ENCODE measurements at places on chromosomes 7 and 10.

- DNase-seq, result no peak
Measured at GRCh38 chr10:86868353-86868752, 89.1 kb downstream of the MMRN2 start.

- DNase-seq, result no peak
Measured at GRCh38 chr7:5854738-5855137, 25.9 kb upstream of the OCM start.

DNA sequence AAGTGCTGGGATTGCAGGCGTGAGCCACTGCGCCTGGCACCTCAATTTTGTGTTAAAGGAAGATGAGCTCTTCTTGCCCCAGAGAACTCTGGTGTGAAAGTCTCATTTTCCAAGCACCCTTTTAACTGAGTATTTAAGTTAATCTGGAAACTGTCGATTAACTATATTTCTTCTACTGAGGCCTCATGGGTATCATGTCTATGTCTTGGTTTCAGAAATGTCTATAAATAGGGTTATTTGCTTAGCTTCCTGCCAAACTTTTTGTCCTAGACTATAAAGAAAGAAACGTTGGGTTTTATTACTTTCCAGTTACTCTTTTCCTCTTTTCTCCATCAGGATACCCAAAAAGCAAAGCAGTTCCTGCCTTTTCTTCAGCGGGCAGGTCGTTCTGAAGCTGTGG lies 102.4 kb downstream of the LRRC4 start:
- no peak for DNase-seq

DNA sequence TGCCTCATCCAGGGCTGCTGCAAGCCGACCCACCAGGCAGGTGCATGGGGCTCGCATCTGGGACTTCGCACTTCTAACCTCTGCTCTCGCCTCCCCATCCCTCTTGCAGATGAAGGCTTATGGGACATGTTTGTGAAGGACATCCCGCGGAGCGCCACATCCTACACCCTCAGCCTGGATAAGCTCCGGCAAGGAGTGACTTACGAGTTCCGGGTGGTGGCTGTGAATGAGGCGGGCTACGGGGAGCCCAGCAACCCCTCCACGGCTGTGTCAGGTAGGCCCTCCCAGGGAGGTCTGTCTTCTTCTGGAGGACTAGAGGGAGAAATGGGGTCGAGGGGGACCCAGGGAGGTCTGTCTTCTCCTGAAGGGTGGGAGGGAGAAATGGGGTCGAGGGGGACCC lies 448.9 kb upstream of the FOXK1 start:
- no peak for DNase-seq

DNA sequence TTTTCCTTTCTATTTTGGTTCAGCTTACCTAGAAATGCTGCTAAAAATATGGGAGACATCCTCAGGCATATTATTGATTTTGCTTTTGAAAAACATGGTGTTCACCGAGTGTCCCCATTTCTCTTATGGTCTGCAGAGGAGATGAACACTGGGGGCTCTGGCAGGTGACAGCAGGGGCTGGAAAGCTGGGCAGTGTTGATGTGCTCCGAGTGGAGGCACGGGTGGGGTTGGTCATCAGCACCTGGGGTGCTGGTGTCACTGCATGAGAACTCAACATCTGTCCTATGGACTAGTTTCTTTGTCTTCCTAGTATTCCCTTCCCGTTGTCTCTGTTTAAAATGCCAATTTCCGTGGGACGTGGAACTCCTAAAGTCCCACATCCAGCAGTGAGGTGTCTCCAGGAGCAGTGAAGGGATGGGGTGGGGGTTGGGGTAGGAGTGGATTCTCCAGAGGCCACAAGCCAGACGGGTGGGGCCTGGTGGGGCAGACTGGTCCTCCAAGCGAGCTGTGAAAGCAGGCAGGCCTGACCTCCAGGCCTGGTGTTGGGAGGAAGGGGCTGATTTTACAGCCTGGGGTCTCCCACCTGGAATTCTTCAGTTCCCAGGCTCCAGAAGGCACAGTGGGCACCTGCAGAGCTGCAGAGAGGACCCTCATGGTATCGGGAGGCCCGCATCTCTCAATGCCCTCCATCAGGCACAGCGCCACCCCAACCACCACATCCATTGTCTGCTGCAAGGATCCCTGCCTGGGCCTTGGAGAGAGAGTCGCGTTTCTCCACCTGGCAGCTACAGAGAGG lies 24.4 kb downstream of the ZNF775 start:
- DNase-seq, result no peak

- no peak for DNase-seq
Measured at GRCh38 chr7:94658826-94659225, 2.9 kb upstream of the SGCE start.

- peak; percentile 50 for DNase-seq
Measured at GRCh38 chr10:45418849-45419675, 45.0 kb downstream of the ALOX5 start.

- DNase-seq, result peak; percentile 32
Measured at GRCh38 chr7:39414224-39415035, 151.8 kb upstream of the YAE1 start.

DNA sequence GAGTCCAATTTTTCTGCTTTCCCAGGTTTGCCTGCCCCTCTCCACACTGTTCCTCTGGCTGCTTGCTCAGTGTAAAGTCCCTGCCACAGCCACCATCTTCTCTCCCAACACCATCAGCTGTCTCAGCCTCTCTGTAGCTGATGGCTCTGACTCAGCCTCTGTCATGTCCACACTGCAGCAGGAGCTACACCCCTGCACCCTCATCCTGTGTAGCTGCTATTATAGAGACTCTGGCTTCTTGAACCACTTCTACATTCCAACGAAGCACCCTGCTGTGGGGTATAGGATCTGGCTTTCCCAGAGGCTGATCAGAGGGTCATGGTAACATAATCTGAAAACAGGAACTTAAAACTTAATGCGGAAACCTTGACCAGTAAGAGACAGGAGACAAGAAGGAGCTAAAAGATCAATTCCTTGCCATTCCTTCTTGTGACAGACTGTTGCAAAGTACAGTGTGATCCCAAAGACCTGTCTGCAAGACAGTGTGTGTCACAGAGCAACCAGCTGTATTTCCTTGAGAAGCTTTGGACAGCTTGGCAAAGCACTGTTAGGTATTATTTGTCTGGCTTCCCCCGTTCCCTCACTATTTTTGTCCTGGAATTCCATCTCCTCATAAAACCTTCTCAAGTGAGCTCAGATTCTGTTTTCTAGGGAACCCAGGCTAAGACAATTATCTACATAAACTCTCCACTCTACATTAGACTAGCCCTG lies 42.3 kb downstream of the NRCAM start:
- DNase-seq, result no peak

DNA sequence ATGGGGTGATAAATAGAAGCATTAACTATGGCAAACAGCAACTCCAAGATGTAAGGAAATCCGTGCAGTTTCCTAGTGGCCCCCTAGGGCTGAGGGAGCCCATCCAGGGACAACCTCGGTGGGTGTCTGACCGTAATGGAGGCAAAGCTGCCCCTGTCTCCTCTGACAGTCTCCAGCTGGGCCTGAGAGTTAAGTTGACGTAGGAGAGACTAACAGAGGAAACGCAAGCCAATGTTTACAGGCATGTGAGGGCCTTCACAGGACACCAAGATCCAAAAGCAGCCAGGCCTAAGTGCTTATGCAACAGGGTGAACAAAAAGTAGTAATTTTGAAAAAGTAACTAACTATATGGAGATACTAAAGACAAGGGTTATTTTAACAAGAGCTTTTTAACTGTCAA lies 330.0 kb upstream of the C7orf33 start:
- no peak for DNase-seq

DNA sequence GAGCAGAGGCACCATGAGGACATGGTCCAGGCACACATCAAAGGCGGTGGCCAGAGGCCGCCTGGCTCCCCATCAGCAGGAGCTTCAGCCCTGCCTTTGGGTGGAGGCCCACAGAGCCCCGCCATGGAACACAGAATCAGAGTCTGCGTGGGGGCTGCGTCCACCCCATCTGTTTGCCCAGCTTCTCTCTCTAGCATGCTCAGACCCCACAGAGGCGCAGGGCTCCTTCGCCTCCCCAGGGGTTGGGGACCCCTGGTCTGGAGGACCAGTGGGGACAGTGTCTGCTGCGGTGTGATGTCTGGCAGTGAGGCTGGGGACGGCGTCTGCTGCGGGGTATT lies 321.9 kb downstream of the PTPRN2 start:
- no peak for DNase-seq

DNA sequence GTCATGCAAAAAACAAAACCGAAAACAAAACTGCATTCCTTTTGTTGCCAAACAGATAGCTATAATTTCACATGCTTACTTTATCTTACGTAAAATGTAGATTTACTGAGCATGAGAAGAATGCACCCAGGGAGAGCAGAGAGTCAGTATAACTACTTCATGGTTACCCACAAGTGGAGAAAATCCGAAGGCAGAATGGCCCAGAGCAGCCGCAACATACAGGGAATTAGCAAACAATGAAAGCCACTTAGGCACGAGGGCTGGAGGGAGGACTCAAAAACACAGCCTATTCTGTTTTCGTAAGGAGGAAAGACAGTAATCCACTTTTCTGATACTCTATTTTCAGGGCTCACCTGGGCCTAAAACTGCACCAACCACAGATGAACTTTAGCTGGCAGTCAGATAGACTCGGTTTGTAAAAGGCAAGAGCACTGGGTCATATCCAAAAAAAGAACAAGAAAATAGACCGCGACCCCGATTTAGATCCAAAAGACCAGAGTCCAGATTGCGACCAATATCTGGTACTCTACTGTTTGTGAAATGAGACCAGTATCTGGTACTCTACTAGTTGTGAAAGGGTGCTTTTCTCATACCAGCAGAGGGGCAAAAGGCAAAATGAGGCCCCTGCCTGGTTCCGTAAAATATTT lies 1.3 kb downstream of the ITPRIP start:
- no peak for DNase-seq

GRCh38 chr7:2084331-2084730 lies 148.4 kb downstream of the MAD1L1 start:
- DNase-seq, result no peak

DNA sequence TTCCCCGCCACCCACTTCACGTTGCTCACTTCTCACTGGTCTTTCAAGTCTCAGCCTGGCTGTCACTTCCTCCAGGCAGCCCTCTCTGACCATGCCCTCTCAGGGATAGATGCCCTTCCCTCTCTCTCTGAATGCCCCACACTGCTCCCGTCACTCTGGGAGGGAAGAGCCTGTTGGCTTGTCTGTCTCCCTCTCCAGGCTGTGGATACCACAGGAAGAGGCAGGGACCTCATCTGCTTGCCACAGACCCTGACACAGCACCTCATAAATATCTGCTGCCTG lies 93.1 kb downstream of the OAT start:
- no peak for DNase-seq

- no peak for DNase-seq
Measured at GRCh38 chr10:122468307-122468925, 7.1 kb downstream of the HTRA1 start.

GRCh38 chr10:26524161-26524896 lies 86.2 kb downstream of the APBB1IP start:
- DNase-seq, result no peak

- no peak for DNase-seq
Measured at GRCh38 chr10:108250936-108251620, 1086.6 kb upstream of the SORCS1 start.

- no peak for DNase-seq
Measured at GRCh38 chr10:105803206-105803605, 1162.1 kb downstream of the SORCS3 start.

DNA sequence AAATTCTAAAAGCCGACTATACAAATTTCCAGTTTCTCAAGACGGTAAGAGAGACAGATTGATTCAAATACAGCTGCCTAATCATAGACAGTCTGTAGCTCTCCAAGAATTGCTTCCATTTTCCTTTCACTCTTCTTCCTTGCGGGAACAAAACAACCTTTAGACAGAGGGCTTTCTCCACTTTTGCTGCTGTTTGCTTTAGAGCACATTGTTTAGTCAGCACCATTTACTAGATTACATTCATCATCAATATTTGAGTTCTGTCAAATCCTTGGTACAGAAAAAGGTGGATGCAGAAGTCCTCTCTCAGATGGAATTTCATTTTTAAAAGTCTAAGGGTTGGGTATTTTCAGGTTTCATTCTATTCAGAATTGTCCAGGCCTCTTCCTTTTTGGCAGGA lies 137.4 kb downstream of the CHRM2 start:
- DNase-seq, result no peak

GRCh38 chr10:17430647-17431355 lies 23.6 kb downstream of the ST8SIA6 start:
- DNase-seq, result peak; percentile 71

DNA sequence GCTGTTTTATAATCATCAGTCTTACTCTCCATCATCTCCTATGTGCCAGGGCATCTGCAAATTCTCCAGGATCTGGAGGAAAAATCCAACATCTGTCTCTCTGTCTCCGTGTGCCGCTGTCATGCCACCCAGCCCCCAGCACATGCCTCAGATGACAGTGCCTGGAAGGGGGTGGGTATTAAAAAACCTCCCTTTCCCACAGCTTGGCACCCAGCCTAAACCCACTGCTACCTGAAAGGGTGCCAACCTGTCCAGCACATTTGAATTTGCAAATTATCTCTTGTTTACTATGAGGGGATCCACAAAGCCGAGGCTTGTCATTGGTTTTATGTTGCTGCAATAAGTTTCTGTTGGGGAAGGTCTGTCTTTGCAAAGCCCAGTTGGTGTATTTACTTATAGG lies 73.1 kb downstream of the EMX2 start:
- no peak for DNase-seq

DNA sequence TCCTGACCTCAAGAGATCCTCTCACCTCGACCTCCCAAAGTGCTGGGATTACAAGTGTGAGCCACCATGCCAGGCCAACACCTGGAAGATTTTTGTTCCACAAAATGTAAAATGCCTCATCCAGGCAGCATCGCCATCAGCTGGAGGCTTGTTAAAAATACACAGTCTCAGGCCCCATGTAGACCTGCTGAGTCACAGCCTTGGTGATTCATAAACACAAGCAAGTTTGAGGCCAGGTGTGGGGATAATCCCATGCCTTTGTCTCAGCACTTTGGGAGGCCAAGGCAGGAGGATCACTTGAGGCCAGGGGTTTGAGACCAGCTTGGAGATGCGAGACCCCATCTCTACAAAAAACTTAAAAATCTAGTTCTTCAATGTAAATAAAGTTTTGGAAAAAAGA lies 49.1 kb upstream of the FOXK1 start:
- DNase-seq, result no peak

GRCh38 chr7:74615933-74616780 lies 41.4 kb upstream of the GTF2I start:
- DNase-seq, result no peak

GRCh38 chr7:30907527-30908267 lies 4.0 kb upstream of the AQP1 start:
- DNase-seq, result no peak

DNA sequence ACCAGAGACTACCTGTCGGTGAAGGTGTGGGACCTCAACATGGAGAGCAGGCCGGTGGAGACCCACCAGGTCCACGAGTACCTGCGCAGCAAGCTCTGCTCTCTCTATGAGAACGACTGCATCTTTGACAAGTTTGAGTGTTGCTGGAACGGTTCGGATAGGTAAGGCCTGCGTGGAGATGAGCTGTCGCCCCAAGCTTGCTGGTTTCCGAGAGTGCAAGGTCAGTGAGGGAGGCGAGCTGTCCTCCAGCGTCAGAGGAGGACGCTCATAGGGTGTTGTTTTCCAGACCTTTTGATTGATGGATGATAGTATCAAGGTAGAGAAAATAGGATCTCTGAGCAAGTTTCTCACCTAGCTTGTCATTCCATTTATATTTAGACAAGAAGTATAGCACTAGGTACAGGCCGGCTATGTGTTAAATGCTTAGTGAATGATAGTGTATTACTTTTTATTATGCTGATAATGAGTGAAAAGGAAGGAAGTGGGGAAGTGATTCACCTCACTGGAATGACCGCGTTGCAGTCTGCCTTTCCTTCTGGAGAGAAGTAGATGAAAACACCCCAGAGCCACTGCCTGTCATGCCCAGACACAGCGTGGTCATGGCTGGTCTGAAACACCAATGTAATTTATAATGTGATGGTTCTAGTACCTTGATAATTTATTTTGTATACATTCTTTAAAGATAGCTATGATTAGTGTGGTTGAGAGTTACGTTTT lies 33.9 kb downstream of the BNIP3 start:
- DNase-seq, result no peak
